ENCODE measurements at places on chromosomes 2 and 18. TPM values are rescaled to one million over a fixed set of nuclear protein-coding genes. Genes with fewer than 3 reads are reported as not detected.

The SLC14A1 gene
- not detected for total RNA-seq

The HMSD gene
- total RNA-seq = 4.2 TPM

The BARD1 gene
- 9.3 TPM for total RNA-seq

The SPC25 gene
- total RNA-seq = 20.1 TPM

The ABCB11 gene
- 0.02 TPM for total RNA-seq

The ITM2C gene
- total RNA-seq = 80.4 TPM

The POTEC gene
- not detected for total RNA-seq

The GAD1 gene
- 0.59 TPM for total RNA-seq

The CD8A gene
- 0.26 TPM for total RNA-seq

The IL36RN gene
- total RNA-seq = 0.13 TPM

The FBXO41 gene
- 3.9 TPM for total RNA-seq

The COLEC11 gene
- total RNA-seq = 0.40 TPM

The RTP5 gene
- not detected for total RNA-seq

The CPO gene
- not detected for total RNA-seq

The SLC11A1 gene
- total RNA-seq = 0.20 TPM

The KCNJ3 gene
- total RNA-seq = not detected

The IL36G gene
- total RNA-seq = not detected

The IL36A gene
- total RNA-seq = not detected

The POU3F3 gene
- total RNA-seq = 0.06 TPM

The COBLL1 gene
- total RNA-seq = 4.1 TPM

The GCKR gene
- total RNA-seq = 0.41 TPM

Measured in A549 treated with ZK216348 at 1 μM for 4 hours (cell line).